ENCODE measurements at places on chromosomes 6 and 20.

DNA sequence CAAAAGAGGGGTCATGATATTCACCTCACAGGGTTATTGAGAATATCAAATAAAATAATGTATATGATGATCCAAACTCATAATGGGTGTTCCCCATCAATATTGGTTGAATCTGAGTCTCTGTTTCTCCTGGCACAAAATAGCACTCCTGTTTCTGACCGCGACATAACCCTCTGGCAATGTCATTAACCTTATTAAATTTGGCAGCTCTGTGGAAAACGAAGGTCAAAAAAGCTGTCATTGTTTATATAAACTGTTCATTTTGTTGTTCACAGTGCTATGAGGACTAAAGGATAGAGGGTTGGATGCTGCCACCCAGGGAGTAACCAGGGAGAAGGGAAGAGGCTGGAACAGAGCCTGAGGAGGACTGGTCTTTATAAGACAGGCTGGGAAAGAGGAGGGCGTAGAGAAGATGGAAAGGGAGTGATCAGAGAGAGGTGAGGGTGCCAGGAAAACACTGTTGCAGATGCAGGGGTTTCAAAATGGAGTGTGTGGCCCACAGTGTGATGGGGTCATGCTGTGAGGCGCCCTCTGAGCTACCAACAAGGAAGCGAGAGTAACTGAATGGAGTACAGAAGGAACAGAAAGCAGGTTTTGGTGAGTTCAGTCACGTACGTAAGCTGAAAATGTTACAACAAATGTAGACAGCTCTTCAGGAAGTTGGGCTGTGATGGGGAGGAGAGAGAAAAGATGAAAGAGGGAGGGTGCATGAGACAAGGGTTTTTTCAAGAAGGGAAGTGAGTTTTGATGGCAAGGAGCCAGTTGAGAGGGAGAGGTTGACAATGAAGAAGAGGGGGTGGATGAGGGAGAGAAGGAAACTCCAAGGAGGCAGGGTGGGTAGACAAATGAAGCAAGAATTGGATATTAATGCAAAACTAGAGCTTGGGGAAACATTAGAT lies 251.6 kb upstream of the TAB2 start:
- DNase-seq: no peak

DNA sequence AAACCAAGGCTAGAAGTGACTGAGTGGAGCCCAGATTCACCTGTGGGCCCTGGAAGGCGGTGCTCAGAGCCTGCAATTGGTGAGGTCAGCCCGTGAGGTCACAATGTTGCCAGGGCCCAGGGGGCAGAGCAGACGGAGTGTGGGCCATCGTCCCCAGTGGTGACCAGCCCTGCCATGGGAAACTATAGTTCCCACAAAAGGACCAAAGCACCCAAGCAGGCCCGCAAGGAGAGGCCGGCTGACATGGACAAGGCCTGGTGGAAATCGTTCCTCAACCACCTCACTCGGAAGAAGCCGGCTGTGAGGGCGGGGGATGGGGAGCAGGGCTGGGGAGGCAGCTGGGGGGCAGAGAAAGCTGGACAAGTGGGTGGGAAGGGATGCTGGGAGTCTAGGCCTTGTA lies at the start of gene C20orf144:
TSS of gene C20orf144 (plus strand) at position 156 of the 400 bp plus-strand sequence. CDS start at position 175, 19 bp downstream.
- no peak for DNase-seq

DNA sequence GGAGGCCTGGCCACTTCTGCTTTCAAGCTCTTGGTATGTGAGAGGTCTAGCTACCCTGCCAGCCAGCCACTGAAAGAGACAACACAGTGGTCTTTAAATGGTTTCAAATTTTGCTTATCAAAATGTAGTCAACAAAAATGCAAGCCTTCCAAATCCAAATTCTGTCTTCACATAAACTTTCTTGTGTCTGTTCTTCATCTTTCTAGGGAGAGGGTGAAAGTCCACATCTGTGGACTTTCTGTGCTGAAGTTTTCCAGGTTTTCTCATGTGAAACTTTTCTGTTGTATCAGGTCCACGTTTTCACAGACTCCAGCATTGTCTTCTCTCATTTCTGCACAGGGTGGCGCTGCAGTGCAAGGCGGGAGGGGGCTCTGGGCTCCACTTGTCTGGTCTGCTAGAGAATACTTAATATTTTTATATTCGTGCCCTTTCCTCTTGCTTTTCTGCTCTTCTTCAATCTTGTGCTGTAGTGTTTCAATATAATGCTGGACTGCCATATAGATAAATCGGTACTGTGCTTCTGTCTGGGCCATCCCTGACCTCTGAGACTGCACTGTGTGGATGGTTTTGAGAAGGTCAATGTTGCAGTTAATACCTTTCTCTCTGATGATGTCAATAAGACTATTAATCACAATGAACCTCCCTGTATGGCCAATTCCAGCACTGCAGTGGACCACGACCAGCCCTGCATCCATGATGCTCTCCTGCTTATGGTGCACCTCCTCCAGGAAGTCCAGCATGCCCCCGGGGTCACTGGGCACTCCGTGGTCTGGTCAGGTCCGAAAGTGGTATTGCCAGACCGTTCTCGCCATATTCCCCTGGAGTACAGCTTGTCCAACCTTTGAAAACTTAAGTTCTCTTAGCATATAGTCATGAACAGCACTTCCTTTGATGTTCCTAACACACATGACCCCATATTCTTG lies 161.6 kb upstream of the TNFAIP3 start:
- DNase-seq: peak; percentile 2

- no peak for DNase-seq
Observed at GRCh38 chr6:21134356-21134755, 459.2 kb upstream of the SOX4 start.

DNA sequence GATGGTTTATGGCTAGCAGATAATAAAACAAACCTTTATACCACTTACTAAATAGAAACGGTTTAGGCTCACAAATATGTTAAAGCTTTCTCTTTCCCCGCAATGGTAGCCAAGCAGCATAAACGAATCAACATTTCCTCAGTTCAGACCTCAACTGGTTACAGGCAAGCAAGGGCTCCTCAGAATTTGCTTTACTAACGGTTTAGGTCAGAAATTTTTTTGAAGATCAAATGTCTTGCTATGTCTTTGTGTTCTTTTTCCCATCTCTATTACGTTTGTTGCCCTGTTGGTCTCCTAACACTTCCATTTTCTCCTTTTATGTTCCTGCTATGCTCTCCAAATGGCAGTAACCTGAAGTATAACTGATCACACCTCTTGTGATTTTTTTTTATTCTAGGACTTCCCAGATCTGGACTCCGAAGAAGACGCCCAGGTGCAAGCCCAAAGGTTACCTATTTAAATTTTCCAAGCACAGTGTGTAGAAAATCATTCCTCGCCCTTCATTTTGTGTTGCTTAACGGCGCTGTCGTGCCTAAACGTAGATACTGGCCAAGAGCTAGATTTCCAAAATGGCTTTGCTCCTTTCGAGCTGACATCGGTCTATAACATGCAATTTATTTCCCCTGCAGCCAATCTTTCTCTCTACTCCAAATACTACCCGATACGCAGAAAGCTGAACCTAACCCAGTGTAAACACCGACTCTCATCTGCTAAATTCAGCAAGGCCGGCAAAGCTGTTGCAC lies 717 bp upstream of the ASF1A start:
- peak; percentile 38 for DNase-seq

DNA sequence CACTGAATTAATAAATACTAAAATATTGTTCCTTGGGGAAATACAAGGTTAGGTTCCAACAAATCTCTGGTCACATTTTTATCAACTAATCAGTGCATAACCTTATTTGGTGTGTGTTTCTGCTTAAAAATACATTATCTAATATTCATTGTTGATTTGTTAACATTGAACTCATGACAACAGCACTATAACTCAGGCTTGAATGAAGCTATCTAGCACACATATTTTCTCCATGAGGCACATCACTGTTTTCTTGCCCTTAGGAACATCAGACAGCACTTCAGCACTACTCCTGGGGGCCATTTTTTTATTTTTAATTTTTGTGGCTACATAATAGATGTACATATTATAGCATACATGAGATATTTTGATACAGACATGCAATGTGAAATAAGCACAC lies 277.2 kb upstream of the NT5E start:
- DNase-seq: no peak

DNA sequence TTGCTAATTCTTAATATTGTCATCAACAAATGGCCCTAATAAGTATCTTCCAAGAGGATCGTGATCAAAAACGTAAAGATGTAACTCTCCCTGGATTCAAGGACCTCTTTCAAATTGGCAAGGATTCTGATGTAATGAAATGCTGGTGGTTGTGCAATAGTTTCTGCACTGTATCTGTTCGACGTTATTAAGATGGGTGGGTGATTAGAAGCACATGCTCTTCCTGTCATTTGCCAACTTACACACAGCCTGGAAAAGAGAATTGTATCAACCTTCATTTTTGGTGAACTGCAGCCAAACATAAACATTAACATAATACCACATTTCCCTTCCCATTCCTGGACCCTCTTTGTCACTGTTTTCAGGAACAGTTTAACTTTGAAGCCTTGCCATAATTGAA lies 9.8 kb downstream of the FOXQ1 start:
- DNase-seq: no peak

GRCh38 chr6:14092838-14093789 lies 24.5 kb upstream of the CD83 start:
- DNase-seq: no peak
